Neural cell (in vitro differentiated cells): ENCODE measurements at places on chromosomes 6 and 20. TPM values are rescaled to one million over a fixed set of nuclear protein-coding genes. Genes with fewer than 3 reads are reported as not detected.

Gene FOXF2
- not detected in 2 replicates for polyA plus RNA-seq

Gene OR11A1
- polyA plus RNA-seq, result not detected in 2 replicates

Gene PRR18
- not detected in 2 replicates for polyA plus RNA-seq

Gene GHRH
- polyA plus RNA-seq, result not detected in 2 replicates

Gene HCRTR2
- 7.5 and 8.1 TPM in 2 replicates for polyA plus RNA-seq

Gene ZHX3
- 8.5 and 10.3 TPM in 2 replicates for polyA plus RNA-seq

Gene PHF20
- 49.2 and 54.8 TPM in 2 replicates for polyA plus RNA-seq

Gene ESR1
- 0.14 TPM in 1 of 2 replicates, not detected in the other for polyA plus RNA-seq

Gene BLOC1S5
- polyA plus RNA-seq, result 11.0 and 12.2 TPM in 2 replicates

Gene OLIG3
- not detected in 2 replicates for polyA plus RNA-seq

Gene ZNF391
- 2.5 and 2.9 TPM in 2 replicates for polyA plus RNA-seq

Gene CYP24A1
- 0.12 TPM in 1 of 2 replicates, not detected in the other for polyA plus RNA-seq

Gene DEFB110
- not detected in 2 replicates for polyA plus RNA-seq

Gene ZSCAN23
- polyA plus RNA-seq, result 14.7 and 17.4 TPM in 2 replicates
